ENCODE measurements at places on chromosomes 2 and 18. TPM values are rescaled to one million over a fixed set of nuclear protein-coding genes. Genes with fewer than 3 reads are reported as not detected.

Gene NTSR2
- not detected for total RNA-seq

Gene ATG16L1
- total RNA-seq, result 48.3 TPM

Gene NOL4
- total RNA-seq, result not detected

Gene CFAP65
- under 0.01 TPM for total RNA-seq

Gene CRYGC
- total RNA-seq, result not detected

Gene SERPINB4
- total RNA-seq, result not detected

Gene SFTPB
- total RNA-seq, result not detected

Gene SP140
- not detected for total RNA-seq

Gene CYP27C1
- total RNA-seq, result not detected

Gene NT5C1B
- total RNA-seq, result not detected

Gene ZNF804A
- not detected for total RNA-seq

Gene ALPP
- not detected for total RNA-seq

Gene UGT1A1
- total RNA-seq, result not detected

Gene TRIB2
- total RNA-seq, result 14.2 TPM

Gene CXCR1
- total RNA-seq, result not detected

Gene CROCC2
- not detected for total RNA-seq

Gene GKN1
- not detected for total RNA-seq

Gene NCKAP5
- total RNA-seq, result 0.39 TPM

Gene RAB6C
- total RNA-seq, result not detected

Gene MAL
- total RNA-seq, result not detected

Gene TOGARAM2
- not detected for total RNA-seq

Measured in pulmonary artery endothelial cell (primary cell).